ENCODE measurements at places on chromosomes 4 and X. TPM values are rescaled to one million over a fixed set of nuclear protein-coding genes. Genes with fewer than 3 reads are reported as not detected.

DNA sequence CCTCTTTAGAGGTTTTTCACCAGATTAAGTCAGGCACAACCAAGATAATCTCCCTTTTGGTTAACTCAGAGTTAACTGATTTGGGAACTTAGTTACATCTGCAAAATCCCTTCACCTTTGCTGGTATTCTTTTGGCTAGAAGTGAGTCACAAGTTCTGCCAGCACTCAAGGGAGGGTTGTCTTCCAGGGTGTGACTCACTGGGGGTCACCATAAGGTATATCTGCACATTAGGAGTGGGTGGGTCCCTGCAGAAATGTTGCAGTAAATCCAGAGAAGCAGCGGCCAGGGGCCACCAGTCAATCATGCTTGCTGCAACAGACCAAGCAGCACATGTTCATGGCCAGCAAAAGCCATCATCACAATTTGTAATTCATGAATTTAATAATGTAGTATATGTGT, 59.8 kb upstream of the MAML3 start:
- no peak for DNase-seq

DNA sequence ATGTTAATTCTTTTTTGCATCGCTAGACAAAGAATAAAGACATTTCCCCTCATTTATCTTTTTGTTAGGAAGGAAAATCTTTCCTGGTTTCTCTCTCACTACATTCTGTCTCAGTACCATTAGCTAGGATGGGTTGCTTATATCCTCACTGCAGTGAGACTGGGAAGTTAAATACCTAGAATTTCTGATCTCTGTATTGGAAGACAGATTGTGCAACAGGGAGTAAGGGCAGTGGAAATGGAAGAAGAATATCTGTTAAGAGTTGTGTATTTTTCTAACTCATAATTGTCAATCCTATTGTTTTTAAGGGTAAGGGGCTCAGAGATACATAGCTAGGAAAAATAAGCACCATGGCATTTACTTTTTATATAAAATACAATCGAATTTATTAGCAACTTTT, 19.6 kb downstream of the PTPN13 start:
- DNase-seq = no peak

DNA sequence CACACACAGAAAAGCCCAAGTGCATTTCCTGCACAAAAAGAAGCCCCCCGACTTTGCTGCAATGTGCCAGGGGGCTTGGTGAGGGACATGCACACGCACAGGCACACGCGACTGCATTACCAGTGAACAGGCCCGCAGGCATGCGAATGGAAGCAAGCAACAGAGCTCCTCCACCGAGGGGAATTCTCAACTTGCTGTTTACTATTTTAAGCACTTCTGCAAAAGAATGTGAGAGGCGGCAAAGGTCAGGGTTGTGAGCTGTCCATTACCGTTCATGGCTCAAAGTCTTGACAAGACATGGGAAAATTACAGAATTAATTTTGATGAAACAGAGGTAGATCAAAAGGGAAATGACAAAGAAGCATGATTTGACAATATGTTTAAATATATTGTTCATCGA, 342.5 kb upstream of the NOCT start:
- DNase-seq = no peak

GRCh38 chr4:56652196-56652595, 28.9 kb downstream of the HOPX start:
- DNase-seq = no peak

DNA sequence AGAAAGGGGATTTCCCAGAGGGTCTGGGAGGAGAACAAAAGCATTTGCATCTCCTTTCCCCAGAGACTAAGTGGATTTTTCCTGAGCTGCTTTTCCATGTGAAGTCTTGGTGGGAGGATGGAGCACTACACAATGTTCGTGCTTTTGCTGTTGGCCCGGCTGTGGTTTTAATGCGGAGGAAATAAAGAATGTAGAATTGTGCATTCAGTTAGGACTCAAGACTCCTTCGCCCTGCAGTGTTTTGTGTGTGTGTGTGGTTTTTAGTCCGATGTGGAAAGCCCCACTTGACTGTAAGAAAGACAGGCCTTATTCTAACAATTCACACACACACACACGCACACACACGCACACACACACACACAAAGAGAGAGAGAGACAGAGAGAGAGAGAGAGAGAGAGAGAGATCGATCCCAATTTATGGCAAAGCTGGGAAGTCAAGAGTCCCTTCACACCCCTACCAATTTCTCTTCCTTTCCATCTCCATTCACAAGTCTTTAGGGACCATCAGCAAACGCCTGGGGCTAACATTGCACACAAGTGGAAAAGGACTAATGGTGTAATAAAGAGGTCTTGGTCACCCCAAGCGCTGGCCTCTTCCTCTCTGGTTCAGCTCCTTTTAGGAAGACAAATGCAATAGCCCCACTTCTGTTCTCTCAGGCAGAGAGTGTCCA, 44.2 kb downstream of the CLDN34 start:
- DNase-seq = no peak

- no peak for DNase-seq
These were observed 176.1 kb upstream of the HS3ST1 start for GRCh38 chr4:11604821-11605220.

- DNase-seq = no peak
These were observed 115.9 kb upstream of the RBPJ start for GRCh38 chr4:26204911-26205370.

DNA sequence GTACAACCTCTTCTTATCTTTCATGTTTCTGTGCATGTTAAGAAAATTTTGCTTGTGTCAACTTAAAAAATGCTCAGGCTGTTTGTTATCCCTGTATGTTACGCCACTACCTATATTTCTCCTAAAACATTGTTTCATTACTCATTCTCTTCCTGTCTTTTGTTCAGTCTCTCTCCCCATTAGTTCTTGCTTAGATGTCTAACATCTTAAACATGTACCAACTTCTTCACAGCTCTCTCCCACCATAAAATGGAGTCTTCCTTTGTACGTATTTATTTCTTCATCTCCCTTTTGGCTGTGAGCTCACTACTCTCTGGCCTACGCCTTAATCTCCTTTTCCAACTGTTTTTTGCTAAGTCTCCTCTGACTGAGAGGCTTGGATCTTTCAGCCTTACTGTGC, 36.4 kb downstream of the PCDH7 start:
- DNase-seq = no peak

- DNase-seq = no peak
These were observed 696.9 kb downstream of the PCDH7 start for GRCh38 chr4:31417040-31417439.

DNA sequence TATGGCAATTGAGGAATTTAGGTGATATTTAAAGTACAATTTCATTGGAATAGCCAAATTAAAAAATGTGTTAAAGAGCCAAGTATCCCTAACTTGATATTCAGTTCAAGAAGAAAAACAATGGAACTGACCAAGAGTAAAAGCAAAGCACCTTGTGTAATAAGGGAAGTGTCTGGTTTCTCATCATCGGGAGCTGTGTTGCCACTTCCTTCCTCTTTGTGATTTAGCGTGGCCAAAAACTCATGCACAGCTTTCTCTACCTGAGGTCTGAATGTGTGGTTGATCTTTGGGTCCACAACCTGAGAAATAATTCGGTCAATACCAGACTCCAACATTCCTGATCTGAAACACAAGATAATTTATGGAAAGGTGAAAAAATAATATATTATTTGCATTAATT, 12.4 kb downstream of the BOD1L1 start:
- DNase-seq = no peak

DNA sequence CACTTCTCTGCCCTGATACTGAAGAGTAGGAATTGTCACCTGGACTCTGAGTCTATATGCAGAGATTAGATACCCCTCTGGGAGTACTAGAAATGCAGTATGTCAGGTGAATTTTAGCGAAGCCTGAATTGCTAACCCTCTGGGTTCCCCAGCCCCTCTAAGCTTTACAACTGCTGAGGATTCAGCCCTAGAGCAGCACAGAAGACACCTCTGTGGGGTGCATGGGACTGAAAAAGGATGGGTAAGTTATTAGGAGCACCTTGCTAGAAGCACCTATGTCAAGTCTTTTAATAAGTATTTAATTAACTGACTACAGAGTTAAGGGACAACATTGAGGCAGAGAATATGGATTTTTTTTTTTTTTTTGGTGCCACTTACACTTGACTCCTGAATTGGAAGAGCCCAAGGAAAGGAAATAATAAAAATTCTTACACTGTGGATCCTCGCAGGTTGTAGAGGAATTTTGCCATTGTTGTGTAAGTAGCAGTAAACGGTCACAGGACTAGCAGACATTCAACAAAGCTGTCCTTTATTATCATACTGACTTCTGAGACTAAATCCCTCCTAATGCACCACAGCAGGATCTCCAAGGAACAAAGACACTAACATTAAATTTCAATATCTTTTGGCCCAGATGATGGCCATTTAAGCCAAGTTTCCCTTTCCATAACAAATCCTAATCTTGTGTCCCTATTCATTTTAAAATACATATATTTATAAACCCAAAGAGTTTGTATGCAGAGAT, 253.2 kb downstream of the ANKRD50 start:
- no peak for DNase-seq

DNA sequence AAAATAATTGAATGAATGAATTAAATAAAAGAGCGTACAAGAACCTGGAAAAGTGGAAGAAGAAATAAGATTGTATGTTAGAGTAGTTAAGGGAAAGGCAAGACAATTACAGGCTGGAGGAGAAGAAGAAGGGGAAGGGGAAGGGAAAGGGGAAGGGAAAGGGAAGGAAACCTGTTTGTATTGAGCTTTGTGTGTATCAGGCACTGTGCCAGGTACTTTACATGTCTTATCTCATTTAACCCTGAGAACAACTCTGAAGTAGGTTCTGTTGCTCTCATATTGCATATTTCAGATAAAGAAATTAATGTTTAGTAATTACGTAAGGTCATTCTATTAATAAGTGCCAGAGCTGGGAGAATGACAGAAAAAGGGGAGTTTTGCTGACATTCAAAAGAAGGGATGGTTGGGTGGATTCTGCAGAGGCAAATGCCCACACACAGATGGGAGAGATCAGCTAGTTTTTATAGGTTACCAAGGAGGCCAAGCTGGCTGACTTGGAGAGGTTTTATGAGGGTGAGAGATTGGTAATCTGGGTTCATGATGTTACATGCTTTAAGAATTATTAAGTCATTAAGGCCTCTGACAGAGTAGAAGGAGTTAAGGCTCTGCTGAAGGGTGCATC, 92.3 kb upstream of the LCORL start:
- DNase-seq = no peak

DNA sequence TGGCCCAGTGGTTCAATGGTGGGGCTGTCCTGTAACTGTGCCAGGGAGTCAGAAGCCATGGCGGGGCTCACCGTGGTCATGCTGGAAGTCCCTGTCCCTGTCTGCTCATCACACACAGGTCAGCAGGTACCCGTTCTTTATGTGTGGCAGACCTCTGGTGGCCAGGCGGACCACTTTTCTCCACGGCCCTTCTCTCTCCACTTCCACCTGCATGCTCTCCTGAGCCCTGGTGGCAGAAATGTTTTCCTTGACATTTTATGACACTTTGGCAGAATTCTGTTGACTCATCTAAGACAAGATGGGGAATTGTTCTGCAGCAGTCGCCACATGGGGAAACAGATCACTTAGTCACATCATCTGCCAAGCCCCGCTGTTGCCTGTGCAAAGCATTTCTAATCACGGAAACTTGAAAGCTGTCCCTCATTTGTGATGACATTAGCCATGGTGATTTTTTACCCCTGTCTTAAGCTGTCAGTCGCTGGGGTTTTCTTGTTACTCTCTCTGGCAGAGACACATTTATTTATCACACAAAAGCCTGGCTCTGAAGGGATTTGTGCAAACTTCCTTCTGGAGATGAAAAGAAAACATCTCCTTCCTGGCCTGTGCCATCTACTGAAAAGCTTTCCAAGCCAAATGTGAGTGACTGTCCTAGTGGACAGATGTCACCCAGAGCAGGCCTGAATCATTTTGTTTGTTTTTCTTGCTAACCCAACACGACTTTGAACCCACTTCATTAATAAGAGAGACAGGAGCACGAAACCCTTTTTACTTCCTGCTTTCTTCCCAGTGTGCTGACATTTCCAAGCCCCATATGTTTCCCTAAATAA, 38.8 kb upstream of the STIM2 start:
- DNase-seq = no peak

MAGEE2 gene
- polyA plus RNA-seq = 0.50 TPM

COPS4 gene
- polyA plus RNA-seq = 80.2 TPM
